ENCODE measurements at places on chromosomes 5 and 9.

- no peak for DNase-seq
Observed at GRCh38 chr5:123800640-123801039, 288.7 kb downstream of the CSNK1G3 start.

DNA sequence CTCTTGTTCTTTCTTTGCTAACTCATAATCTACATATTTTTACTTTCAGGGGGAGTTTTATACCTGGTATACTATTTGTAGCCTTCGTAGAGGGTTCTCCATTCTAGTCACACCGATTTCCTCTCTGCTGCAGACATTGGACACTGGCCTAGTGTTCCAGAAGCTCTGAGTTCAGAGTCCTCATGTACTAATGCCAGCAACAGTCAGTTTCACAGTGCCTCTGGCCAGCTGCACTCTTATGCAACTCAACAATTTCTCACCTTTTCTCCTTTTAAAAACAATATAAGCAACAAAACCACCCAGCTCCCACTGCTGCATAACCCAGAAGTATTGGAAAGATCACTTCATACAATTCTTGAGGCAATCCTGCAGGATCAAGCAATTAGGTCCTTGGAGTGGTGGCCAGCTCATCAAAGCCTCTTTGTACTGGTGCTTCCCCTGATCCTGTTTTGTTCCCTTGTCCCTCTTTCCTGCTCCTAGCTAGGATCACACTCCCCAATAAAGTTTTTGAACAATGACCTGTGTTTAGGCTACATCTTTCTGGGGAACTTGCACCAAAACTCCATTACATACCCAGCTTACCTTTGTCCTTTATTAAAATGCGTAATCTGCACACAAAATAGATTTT lies 98.1 kb upstream of the TUT7 start:
- DNase-seq, result no peak

DNA sequence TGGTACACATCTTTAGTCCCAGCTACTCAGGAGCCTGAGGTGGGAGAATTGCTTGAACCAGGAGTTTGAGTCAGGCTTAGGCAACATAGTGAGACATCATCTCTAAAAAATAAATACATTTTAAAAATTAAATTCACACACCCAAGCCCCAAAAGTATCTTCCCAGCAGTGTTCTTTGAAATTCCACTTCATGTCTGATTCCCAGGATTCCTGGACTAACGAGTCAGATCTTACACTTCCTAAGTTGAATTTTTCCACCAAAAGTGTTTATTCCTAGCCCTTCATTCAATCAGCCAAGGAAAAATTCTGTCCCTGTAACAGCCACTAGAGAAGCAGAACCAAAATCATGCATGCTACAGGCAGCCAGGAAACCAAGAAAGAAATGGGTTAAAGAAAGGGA lies 970.9 kb downstream of the EFNA5 start:
- DNase-seq, result no peak

GRCh38 chr5:14428302-14429081 lies 153.1 kb upstream of the OTULINL start:
- DNase-seq, result peak; percentile 79

GRCh38 chr5:120199559-120199958 lies 264.5 kb upstream of the PRR16 start:
- no peak for DNase-seq

DNA sequence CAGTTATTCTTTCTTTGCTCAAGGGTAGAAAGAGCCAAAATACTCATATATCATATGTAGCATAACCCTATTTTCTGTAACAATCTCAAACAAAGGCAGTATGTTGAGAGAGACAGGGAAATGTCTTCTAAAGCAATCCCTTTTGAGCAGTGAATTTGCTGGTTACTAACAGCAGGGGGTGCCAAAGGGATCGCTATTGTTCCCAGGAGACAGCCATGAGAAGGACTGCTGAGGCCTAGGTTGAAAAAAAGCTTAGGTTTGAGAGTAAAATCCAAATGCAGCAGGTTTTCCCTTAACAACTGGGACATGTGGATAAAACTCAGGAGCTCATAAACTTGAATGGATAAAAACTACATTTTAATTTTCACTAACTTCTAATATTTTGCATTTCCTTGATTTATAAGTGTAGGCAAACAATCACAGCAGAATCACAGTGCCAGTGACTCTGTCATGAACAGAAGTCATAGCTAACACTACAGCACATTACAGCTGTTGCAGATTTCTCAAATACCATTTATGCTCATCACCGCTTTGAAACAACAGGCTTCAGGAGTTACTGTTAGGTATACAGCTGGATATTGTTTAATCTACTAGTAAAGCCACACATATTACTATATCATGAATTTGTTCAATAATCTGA lies 148.4 kb downstream of the MAPKAP1 start:
- peak; percentile 83 for DNase-seq

DNA sequence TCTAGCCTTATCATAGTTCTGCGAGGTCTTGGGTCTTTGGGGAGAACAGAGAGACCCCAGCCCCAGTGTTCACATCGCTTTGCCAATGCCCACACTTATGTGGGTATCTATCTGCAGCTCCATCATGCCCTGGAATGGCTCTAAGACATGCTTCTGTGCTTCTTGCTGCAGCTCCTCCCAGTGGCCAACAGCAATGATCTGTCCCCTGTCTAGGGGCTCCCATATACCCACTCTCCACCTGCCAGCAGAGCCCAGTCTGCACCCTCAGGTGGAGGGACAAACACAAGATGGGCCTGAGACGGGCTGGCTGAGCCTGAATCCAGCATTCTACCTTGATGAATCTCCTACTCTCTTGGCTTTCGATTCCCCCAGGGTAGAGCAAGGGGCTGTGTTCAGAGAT lies 14.6 kb upstream of the DAP start:
- DNase-seq, result no peak

DNA sequence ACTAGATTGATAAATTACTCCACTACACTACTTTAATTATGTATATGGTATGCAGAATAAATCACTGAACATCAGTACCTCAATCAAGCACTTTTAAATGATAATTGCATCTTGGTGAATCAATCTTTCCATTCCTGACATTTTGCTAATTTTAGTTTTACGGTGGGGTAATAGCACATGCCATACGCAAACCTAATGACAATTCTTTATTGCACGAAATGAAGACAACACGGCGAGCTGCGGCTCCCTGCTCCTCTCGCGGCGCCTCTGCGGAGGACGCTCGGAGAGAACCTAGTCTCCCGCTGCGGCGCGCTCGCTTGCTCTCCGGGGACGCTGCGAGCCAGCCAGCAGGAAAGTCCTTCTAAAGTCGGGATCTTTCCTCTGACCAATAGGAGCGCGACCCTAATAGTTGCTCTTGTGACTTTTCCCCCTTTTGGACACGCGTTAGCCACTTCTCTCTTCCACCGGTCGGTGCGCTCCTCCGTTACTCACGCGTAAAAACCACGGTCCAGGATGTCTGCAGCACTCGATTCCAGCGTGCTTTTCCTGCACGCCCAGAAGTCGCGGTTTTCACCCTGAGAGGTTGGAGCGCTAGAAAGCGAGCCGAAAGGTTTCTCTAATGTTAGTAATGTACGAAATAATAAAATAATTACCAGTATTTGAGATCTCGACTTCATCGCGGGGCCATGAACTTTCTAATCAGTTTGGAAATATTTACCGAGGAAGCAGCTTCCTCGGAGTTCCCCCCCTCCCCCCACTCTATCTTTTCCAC lies 1.0 kb upstream of the MEF2C start:
- DNase-seq, result peak; percentile 65

DNA sequence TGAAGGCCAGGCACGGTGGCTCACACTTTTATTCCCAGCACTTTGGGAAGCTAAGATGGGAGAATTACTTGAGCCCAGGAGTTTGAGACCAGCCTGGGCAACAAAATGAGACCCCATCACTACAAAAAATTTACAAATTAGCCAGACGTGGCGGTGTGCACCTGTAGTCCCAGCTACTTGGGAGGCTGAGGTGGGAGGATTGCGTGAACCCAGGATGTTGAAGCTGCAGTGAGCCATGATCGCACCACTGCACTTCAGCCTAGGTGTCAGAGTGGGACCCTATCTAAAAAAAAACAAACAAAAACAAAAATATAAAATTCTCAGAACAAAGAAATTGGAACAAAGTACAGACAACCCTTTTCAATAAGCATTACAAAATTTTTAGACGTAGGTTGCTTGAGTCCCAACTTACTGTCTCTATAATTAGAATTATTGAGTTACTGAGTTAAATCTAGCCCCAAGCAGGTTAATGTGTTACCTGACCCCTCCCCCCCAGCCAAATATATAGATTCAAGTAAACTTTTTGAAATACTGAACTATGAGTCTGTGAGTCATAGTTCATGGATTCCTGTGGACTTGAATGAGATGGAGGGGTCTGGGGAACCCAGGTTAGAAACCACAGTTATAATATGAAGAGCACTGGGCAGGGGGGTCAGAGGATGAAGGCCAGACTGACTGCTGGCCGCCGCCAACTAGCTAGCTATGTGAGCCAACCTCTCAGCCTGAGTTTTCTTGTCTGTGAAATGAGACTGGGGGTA lies 173.1 kb downstream of the AOPEP start:
- peak; percentile 11 for DNase-seq

DNA sequence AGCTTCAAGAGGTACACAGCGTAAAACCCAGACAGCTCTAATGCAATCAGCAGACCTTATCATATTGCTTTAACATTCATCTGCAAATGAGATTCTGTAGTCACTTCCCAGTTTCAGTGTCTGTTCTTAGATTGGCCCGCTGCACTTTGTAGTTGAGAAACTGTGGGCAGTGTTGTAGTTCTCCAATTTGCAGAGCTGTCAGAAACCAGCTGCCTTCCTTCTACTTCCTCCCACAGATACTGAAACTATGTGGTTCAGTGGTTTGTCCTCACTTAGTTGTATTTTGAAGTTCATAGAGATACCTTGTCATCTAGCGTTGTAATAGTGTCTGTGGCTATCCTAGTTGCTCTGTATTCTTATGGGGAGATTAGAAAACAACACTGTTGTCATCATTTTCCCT lies 39.6 kb upstream of the TRIM36 start:
- DNase-seq, result no peak

GRCh38 chr5:95686651-95687050 lies 3.9 kb upstream of the SPATA9 start:
- DNase-seq, result peak; percentile 67

DNA sequence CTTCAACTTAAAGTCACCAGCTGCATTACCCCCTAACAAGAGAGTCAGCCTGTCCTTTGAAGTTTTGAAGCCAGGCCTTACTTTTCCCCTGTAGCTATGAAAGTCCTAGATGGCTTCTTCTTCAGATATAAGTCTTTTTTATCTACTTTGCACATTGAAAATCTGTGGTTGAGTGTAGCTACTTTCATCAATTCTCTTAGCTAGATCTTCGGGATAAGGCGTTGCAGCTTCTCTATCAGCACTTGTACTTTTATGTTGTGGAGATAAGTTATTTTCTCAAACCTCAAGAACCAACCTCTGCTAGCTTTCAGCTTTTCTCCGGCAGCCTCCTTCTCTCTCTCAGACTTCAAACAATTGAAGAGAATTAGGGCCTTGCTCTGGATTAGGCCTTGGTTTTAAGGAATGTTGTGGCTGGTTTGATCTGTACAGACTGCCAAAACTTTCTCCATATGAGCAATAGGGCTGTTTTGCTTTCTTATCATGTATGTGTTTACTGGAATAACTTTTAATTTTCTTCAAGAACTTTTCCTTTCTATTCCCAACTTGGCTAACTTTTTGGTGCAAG lies 21.6 kb downstream of the CATSPER3 start:
- no peak for DNase-seq

DNA sequence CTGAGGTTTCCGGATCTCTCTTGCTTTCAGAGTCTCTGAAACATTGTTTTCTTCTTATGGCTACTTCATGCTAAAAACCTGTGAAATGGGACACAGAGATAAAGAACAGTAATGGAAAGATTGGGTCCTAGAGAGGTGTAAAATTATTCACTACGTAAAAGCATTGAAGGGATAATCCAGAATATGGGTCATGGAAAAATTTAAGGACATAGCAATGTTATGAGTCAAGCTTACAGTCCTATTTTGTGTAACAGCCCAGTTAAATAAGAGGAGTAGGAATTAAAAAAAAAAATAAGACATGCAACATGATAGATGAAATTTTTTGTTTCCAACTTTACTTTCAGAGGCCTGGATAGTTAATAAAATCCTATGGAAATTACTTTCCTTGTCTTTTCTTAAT lies 61.9 kb upstream of the ELL2 start:
- DNase-seq, result peak; percentile 77

- DNase-seq, result no peak
Observed at GRCh38 chr5:169875091-169875728, 105.1 kb downstream of the INSYN2B start.

DNA sequence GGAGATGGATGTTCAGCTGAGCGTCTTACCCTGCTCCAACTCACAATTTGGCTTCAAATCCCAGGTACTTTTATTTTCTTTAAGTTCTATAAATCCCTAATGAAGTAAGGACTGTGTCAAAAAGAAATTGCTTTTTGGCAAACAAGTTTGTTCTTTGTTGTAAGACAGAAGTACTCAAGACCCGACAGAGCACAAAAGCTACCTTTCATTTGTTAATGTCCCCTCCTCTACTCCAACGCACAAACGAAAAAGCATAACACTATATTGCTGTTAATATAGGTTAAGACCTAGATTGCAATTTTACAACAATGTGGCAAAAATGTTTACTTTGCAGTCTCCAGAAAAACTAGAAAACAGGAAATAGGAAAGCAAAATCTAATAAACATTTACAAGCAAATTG lies 595.4 kb upstream of the DMAC1 start:
- no peak for DNase-seq

DNA sequence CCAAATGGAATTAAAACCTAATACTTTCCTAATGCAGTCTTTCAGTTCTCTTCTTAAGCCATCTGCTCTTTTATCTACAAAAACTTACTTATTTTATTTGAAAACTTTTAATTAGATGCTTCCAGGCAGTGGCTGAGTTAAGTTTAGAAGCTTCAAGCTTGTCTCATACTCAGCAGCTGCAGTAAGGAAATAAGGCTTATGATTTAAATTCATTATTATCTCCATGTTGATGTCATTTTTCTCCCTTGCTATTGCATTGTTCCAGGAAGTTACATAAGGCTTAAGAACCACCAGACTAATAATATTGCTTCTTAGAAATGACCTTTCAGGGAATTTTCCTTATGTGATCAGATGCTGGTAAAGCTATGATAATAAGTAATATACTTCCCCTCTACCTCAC lies 119.6 kb downstream of the PPP2R2B start:
- DNase-seq, result no peak

GRCh38 chr9:15509931-15510788 lies 610 bp downstream of the PSIP1 start:
- peak; percentile 51 for DNase-seq

All from ELR (cell line).